ENCODE measurements at places on chromosomes 7 and 10.

- DNase-seq, result no peak
Observed at GRCh38 chr10:61627266-61627665, 35.5 kb upstream of the CABCOCO1 start.

DNA sequence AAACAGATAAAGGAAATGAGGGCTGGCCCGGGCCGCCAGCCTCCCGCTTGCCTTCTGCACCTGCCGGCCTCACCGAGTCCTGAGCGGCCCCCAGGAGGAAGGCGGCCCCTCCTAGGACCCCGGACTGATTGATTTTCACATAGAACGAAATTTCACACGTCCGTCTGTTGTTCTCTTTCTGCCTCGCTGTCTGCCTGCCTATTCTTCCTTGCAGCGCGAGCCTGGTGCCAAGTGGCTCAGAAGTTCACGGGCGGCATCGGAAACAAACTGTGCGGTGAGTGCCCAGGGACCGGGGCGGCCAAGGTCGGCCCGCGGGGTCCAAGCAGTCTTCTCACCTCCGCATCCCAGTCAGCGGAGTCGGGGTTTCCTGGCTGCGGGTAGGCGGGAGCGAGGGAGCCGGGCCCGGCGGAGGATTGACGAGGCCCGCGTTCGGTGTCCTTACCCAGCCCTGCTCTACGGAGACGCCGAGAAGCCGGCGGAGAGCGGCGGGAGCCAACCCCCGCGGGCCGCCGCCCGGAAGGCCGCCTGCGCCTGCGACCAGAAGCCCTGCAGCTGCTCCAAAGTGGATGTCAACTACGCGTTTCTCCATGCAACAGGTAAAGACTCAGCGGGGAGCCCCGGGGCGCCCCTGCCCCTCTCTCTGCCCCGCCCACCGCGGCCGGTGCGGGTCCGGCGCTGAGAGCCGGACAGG, 967 bp downstream of the GAD2 start:
- DNase-seq, result no peak

GRCh38 chr10:85922356-85923129, 444.1 kb downstream of the GRID1 start:
- no peak for DNase-seq

DNA sequence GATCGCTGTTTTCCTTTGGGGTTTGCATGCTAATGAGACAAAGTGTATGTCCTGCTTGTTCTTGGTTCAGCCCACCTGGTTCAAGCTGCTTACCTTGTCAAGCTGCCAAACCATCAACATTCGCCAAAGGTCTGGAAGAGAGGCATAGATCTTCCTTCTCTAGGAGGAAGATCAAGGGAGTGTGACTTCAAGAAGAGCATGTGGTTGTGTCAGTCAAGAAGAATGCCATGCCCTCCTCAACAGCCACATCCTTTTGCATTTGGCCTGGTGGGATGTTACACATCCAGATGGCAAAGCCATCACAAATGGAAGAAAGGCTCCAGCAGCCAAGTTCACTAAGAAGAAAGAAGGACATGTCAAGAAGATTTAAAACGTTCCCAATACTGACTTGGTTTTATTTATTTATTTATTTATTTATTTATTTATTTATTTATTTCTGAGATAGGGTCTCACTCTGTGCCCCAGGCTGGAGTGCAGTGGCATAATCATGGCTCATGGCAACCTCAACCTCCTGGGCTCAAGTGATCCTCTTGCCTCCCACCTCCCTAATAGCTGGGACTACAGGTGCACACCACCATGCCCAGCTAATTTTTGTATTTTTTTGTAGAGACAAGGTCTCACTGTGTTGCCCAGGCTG, 5.1 kb upstream of the PIP4K2A start:
- no peak for DNase-seq

GRCh38 chr7:79653136-79653631, 199.7 kb upstream of the MAGI2 start:
- no peak for DNase-seq

GRCh38 chr7:116578526-116578925, 53.7 kb downstream of the CAV1 start:
- no peak for DNase-seq

GRCh38 chr7:140404565-140405065, 757 bp downstream of the RAB19 start:
- no peak for DNase-seq

- DNase-seq, result no peak
Observed at GRCh38 chr7:40659231-40659630, 524.4 kb downstream of the SUGCT start.

GRCh38 chr10:111354859-111355258, 278.0 kb downstream of the ADRA2A start:
- no peak for DNase-seq

DNA sequence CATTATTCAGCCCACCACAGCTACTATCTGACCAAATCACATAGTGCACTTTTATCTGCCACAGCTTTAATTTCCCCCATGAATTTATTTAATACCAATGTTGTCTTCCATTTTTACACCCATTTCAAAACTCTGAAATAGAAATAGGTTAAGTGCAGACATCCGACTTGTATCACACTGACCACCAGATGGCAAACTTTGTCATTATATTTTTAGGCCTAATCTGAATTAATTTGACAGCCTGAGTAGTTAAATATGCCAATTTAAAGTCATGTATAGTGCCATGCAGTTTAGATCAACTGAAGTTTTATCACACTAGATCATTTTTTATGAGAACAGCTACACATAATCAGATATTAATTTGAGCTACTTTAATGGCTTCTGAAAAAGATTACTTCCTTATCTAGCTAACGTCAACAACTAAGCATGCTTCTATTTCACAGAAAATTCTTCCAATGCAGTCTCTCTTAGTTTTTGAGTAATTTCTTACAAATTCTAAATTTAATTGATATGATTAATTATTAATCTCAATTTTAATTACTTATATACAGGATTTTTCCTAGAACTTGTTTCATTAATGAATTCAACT, 566.4 kb downstream of the GFRA1 start:
- no peak for DNase-seq

DNA sequence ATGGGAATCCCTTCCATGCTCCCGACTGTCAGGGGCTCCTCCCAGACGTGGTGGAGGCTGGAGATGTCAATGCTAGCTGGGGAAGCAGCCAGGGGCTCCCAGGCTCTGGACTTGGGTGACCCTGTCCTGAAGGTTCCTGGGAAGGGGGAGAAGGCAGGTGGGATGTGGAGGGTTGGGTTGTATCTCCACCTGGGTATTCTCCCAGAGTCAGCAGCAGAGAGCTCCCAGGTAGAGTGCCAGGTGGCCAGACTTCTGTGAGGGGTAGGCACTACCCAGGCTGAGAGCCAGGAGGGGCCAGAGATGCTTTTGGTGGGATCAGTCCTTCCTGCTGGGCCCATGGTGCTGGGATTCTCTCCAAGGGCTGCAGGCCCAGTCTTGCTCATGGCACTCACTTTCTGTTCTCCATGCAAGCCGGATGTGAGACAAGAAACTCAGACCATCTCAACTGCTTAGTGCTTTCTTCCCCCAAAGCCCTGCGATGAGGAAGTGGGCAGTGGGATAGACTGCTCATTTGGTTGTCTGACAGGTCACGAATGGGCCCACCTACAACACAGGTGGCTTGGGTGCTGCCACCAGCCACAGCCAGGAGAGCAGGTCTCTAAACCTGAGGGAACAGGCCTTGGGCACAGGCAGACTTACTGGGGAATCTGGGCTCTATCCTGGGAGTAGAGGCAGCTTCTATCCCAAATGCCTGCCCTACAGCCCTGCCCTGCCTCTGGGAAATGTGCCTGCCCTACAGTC, 52.5 kb upstream of the CAMK2B start:
- DNase-seq, result no peak

GRCh38 chr7:19284136-19284535, 138.9 kb upstream of the FERD3L start:
- DNase-seq, result no peak

DNA sequence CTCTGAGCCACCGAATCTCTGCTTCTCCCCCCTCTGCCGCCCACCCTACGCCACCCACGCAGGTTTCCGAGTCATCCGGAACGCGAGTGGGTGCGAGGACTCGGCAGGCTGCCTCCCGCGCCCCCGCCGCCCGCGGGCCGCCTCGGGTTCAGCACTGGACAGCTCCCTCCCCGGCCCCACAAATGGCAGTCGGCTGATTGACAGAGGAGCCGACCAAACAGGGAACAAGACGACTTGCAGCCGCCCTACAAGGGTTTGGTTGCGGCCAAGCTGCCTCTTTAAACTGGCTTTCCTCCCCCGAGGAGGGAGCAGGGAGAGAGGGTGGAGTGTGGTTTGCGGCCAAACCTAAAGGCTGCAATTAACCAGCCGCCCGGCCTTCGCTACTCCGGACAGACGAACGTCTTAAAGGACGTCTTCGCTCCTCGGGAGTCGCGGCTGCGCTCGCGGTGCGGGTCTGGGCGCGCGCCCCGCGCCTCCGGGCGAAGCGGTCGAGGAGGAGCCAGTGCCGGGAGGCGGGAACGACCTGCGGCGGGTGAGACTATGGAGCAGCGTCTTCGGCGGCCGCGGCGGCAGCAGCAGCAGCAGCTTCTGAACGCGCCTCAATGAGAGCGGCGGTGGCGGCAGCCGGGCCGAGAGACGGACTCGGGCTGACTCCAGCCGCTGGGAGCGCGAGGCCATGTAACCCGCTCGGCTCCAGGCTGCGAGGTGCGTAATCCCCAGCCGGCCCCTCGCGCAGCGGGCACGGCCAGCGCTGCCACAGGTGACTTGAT, at the start of gene GPR158:
Gene GPR158, plus strand, starts transcription at position 541 of the 770 bp plus-strand sequence. CDS start 420 bp downstream, outside the sequence.
- DNase-seq, result peak; percentile 16

- no peak for DNase-seq
Observed at GRCh38 chr7:82173400-82174021, 270.1 kb downstream of the CACNA2D1 start.

- no peak for DNase-seq
Observed at GRCh38 chr7:158550886-158551452, 36.7 kb downstream of the PTPRN2 start.

- DNase-seq, result no peak
Observed at GRCh38 chr7:48245751-48246472, 74.7 kb downstream of the ABCA13 start.

DNA sequence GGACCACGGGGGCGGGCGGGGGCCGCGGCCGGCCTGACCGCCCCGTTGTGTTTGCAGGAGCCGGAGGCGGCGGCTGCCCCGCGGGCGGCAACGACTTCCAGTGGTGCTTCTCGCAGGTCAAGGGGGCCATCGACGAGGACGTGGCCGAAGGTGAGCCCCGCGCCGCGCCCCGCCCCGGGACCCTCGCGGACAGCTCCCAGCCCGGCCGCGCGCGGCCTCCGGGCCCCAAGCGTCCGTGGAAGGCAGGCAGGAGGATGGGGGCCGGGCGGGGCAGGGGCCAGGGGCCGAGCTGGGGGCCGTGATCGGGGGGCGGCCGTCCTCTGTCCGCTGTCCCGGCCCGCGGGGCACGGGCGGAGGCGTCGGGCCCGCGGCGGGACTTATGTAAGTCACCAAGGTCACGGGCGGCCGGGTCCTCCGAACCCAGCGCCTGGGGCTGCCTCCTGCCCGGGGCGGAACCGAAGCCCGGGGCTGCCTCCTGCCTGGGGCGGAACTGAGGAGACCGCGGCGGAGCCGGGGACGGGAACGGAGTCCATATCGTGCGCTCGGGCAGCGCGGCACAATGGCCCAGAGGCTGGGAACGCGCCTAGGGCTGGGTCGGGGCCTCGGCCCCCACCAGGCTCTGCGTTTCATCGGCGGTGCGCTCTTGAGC, 497 bp downstream of the PPP2R2D start:
- peak; percentile 27 for DNase-seq

DNA sequence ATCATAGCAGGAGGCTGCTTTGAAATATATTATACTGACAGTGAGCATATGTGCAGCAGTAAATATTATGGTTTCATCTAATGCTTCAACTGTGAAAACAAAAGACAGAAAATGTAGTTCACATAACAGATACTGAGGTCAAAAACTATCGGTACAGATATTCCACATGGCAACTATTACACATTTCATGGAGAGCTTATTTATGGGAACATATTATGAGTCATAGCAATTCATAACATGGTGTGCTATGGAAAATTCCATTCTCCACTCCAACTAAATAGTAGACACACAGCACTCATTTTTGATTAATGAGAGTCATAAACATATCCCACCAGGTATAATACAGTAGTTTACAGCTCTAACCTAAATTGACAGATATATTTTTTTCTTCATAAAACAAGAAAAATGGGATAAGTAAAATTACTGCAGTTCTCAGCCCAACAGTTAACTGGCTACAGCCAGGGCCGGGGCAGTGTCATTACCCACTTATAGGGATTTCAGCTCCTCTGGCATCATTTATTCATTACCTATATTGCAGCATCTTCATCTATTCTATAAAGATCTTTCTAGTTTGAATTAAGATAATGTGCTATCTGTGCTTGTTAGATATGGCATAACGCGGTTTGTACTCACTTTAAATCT, 475.6 kb upstream of the KLF6 start:
- DNase-seq, result no peak

DNA sequence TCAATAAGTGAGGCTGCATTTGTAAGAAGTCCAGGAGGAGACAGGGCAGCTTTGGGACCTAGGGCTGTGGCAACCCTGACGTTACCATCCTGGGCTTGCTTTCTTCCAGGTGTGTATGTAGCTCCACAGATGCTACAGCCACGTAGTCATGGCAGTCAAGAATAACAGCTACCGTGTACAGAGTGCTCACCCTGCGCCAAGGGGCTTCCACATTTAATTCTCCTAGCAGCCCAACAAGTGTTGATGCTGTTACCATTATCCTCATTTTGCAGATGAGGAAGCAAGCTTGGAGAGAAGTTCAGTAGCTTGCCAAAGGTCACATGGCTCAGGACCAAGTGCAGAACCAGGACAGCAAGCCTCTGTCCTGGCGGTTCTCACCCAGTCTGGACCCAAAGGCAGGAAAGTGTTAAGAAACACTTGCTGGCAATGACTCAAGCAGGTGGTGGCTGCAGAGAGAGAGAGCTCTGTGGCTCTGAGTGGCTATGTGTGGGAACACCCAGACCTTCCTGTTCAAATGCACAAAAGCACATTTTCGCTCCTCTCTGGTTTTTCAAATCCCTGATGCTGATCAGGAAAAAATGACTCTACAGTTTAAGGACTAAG, 89.8 kb downstream of the CREM start:
- no peak for DNase-seq

GRCh38 chr10:43524434-43525247, 49.8 kb downstream of the ZNF239 start:
- no peak for DNase-seq

DNA sequence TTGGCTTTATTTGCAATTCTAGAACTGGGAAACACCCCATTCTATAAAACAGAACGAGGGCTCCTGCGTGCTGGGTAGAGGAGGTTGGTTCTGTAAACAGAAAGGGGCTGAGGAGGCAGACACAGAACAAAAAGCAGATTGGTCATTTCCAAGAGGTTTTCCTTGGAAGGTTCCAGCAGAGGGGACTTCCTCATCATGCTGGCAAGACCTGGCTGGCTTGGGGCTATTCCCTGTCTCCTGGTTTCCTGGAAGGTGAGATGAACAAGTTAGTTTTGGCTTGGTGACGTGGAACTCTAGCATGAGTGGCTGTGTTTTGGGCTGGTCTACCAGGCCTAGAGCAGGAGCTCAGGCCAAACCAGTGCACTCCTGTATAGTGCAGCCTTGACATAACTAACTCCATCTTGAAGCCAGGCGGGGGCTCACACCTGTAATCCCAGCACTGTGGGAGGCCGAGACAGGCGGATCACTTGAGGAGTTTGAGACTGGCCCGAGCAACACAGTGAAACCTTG, 26.1 kb upstream of the DNAJB6 start:
- DNase-seq, result no peak

- no peak for DNase-seq
Observed at GRCh38 chr7:131919920-131920709, 363.7 kb upstream of the PODXL start.
